ENCODE measurements at places on chromosomes 7 and 10. TPM values are rescaled to one million over a fixed set of nuclear protein-coding genes. Genes with fewer than 3 reads are reported as not detected.

SLC4A2 gene
- 12.1 TPM for polyA plus RNA-seq

NPSR1 gene
- not detected for polyA plus RNA-seq

CYP2C19 gene
- not detected for polyA plus RNA-seq

CLDN3 gene
- polyA plus RNA-seq: not detected

DNA sequence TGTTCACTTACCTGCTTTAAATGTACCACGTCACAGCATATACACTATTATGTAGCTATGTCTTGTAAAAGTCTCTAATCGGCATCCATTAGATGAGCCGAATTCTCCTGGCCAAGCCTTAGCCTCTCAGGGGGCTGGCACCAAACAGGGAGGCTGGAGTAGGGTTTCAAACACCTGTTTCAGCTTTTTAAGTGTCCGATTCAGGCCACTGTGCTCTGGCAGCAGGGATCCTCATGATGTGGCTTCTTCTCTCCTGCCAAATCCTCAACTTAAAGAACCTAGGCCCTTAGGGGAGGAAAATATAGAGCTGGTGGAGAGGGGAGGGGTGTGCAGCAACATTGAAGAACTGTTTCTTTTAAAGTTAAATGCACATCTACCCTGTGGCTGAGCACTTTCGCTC, 68.5 kb upstream of the NFKB2 start:
- no peak for DNase-seq
- peaks cover under 1% of the 10 kb centered on the region for H3K36me3 ChIP-seq
- H3K4me1 ChIP-seq: peaks cover 8% of the 10 kb centered on the region
- H3K27me3 ChIP-seq: no peaks in the 10 kb centered on the region
- H3K4me3 ChIP-seq: no peak overlapping the region

DNA sequence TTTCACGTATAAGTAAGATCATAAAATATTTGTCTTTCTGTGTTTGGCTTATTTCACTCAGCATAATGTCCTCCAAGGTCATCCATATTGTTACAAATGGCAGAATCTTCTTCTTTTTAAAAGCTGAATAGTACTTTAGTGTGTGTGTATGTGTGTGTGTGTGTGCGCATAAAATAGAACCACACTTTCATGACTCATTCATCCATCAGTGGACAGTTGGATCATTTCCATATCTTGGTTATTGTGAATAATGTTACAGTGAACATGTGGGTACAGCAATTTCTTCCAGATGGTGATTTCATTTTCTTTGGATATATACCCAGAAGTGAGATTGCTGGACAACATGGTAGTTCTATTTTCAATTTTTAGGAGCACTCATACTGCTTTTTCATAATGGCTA, 622.4 kb downstream of the NRG3 start:
- H3K4me1 ChIP-seq: no peaks in the 10 kb centered on the region
- H3K4me3 ChIP-seq: no peak overlapping the region
- DNase-seq: no peak
- H3K36me3 ChIP-seq: no peaks in the 10 kb centered on the region

GRCh38 chr7:81445462-81445861, 324.4 kb downstream of the HGF start:
- no peak overlapping the region for H3K27ac ChIP-seq
- no peak overlapping the region for H3K4me3 ChIP-seq
- no peaks in the 10 kb centered on the region for H3K27me3 ChIP-seq
- no peak for DNase-seq

DNA sequence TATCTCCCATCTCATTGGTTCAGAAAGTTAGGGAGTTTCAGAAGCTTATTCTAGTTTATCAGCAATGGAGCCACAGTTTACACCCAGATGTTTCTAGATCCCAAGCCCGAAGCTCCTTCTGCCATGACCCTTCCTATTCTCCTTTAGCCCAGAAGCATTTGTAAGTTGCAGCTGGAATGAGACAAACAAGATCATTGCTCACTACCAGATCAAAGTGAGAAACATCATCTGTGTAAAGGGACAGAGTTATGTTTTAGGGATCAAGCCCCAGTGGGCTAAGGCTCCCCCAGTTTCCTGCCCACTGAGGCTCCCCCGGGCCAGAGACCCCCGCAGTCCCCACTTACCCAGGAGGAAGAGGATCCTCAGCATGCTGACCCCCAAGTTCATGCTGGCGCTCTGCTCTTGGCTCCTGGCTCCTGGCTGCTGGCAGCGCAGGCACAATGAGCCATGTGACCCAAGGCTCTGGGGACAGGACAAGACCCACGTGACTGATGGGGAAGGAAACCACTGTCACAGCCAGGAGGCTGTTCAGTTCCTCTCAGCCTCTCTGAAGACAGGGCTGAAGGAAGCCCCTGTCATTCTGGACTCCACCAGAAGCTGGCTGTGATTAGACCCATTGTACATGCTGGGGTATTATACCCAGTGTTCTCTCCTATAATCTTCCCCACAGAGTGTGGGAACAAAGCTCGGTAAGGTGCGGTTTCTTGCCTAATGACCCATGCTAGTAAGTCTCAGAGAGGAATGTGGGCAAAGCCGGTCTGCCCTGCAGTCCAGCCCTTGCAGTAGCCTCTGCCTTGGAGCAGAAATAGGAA, at the start of gene TMEM273:
TSS of gene TMEM273 (minus strand) at position 442 of the 812 bp plus-strand sequence. CDS start at position 387, 55 bp downstream.
- no peak for DNase-seq
- H3K27me3 ChIP-seq: peaks cover 5% of the 10 kb centered on the region
